ENCODE measurements at places on chromosomes 16 and 17.

DNA sequence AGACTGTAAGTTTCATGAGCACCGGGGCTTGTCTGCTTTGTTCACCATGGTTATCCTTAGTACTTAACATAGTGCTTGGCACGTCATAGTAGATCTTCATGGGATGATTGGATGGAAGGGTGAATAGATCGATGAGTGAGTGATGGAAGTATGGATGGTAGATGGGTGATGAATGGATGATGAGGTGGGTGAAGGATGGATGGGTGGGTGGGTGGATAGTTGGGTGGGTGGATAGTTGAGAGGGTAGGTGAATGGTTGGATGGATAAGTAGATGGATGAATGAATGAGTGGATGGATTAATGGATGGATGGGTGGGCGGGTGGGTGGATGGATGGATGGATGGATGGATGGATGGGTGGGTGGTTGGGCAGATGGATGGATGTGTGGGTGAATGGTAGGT, 133.2 kb upstream of the PLCG2 start:
- no peak for DNase-seq

DNA sequence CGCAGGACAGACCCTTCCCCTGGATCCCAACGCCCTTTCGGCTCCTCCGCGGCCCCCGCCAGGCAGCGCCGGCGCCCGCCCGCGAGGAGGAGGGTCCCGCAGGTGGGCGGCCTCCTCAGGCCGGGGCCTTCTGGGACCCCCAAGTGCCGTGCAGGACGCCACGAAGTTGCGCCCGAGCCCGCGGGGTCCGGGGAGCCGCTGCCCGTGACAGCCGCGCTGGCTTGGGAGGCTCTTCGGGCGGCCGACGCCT, 504 bp downstream of the ERN1 start:
- no peak for DNase-seq

- DNase-seq, result no peak
Observed at GRCh38 chr17:28524476-28525424, 18.6 kb downstream of the FOXN1 start.

DNA sequence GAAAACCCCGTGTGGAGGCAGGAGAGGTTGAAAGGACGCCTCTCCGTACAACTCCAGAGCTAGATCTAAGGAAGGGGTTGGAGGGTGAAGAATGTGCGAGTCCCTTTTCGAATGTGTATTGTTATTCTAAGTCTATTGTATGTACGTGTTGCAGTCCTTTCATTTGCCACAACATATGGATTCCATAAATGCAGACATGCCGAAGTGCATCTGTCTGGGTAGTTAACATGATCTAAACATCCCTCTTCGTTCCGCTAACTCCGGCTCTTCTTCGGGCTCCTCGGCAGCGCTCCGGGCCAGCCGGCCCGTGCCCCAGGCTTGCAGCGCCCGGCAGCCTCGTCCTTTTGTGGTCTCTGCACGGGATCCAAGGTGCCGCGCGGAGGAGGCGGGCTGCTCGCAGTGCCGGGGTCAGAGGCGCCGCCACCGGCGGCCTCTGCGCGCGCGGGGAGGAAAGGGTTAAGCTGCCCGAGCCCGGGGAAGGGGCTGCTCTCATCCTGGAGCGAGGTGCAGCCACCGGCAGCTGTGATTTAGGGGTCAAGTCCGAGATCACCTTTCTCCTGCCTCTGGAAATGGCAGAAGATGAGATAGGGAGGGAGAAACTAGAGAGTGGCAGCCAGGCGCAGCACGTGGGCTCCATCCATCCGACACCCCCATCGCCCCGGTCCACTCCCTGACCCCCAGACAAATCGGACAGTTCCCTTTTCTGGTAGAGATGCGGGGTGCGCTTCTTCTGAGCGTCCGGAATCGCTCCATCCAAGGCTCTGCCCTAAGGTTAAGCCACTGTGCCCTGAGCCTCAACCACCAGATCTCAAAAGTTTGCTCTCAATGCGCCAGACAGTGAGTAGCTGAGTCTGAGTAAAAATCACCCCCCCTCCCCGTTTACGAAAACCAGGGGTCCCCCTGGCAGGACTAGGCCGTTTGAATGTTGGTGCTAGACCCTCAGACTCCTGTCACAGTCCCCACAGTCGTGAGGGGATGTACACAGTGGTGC, 15.1 kb upstream of the ZFHX3 start:
- no peak for DNase-seq

GRCh38 chr16:11389631-11390565, 44.6 kb downstream of the RMI2 start:
- no peak for DNase-seq

- DNase-seq, result no peak
Observed at GRCh38 chr16:82093666-82094300, 58.7 kb downstream of the HSD17B2 start.

DNA sequence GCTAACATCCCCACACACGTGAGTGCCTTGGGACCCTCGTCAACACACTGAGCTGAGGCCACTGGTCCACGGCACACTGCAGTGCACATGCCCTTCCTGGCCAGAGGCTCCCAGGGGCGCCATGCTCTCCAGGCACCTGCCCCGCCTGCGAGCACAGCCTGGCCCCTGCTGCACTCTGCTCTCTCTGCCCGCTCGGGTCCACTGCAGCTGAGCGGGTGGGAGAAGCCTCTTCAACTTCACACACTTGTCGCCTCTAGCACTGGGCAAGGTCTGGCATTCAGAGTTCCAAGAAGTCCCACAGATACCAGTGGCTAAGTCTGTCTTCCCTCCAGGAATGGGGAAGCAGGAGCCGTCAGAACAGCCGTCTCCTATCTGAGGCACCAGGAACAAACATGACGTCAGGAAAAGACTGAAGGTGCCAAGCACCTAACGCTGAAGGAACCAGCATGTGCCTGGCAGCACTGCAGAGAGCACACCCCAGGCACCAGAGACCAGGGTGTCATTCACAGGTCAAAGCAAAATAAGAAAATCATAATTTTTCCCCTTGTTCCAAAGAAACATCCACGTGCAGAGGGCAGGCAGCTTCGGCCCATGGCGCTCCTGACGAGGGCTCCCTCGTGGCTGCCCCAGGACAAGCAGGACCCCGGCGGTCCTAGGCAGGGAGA, 82.9 kb downstream of the ZNF778 start:
- no peak for DNase-seq

- DNase-seq, result no peak
Observed at GRCh38 chr16:69005641-69006355, 99.7 kb upstream of the HAS3 start.

DNA sequence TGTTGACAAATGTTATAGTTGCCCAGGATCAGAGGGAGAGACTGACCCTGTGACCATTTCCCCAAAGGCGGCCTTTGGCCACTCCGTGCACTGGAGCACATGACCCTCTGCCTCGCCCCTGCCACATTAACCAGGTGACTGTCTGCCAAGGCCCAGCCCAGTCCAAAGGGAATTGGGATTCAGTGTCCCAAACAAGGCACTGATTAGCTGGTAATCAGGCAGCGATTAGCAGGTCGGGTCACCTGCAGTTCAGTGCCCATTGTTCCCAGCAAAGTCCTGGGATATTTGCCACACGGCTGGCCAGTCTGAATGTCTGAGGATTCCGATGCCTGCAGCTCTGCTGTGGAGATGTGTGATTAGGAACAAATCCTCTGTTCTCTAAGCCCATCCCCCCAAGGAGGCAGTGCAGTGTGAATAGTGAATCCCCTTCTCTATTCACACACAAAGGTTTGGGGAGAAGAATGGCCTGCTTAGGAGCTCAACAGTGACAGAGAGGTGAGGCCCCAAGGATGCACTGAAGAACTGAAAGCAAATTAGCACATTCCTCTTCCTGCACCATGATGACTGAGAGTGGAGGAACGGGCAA, 123.1 kb upstream of the MAF start:
- no peak for DNase-seq

DNA sequence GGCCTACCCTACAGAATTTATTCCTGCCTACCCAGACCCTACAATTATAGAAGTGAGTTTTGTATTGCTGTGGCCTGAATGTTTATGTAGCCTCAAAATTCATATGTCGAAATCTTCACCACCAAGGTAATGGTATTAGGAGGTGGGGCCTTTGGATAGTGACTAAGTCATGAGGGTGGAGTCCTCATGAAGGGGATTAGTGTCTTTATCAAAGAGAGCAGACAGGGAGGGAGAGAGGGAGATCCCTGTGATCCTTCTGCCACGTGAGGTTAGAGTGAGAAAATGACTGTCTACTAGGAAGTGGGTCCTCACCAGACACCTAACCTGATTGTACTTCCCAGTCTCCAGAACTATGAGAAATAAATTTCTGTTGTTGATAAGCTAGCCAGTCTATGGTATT, 981 bp upstream of the DUXB start:
- no peak for DNase-seq

GRCh38 chr16:4780235-4780634, 7.9 kb downstream of the SEPTIN12 start:
- DNase-seq, result no peak

DNA sequence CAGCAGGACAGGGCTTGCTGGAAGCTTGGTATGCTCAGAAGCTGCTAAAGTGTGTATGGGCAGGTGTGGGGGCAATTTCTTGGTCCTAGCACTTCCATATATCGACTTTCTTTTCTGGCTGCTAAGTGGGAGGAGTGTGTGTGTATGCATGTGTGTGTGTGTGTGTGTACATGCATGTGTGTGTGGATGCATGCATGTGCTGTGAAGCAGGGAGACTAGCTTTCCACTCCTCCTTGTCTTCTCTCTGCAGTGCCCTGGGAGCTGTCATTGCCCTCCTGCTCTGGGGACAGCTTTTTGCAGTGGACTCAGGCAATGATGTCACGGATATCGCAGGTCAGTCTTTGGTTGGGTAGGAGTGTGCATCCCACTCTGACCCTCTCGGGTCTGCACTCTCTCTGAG, 1.6 kb downstream of the HP start:
- no peak for DNase-seq

- no peak for DNase-seq
Observed at GRCh38 chr16:84295203-84295860, 654 bp downstream of the WFDC1 start.

DNA sequence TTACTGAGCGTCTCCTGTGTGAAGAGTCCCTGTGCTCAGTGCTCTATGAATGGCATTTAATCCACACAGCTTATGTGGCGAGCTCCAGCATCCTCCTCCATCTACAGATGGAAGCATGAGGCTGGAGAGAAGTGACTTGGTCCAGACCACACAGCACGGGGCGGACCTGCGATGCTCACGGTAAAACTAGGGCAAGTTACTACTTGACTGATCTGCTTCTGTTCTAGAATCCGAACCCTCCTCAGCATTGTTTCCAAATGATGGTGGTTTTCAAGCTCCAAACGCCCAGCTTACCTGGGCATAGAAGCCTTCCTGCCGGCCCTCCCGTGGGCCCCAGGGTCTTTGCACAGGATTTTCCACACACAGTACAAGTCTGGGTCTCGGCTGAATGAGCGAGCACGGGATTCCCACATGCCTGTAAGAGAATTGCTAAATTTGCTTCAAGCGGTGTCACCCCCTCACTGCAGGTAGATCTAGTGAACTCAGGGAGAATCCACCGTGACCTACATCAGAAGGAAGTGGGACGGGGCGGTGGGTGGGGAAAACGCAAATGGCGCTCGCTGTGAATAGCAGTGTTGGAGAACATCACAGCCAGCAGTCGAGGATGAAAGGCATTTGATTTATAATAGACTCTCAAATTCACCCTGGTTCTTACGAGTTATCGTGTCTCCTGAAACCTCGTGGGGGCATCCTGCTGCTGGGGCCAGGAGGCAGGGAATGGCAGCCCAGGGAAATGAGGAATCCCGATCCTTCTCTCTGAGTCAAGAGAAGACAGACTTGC, 101.1 kb downstream of the CMIP start:
- DNase-seq, result no peak

DNA sequence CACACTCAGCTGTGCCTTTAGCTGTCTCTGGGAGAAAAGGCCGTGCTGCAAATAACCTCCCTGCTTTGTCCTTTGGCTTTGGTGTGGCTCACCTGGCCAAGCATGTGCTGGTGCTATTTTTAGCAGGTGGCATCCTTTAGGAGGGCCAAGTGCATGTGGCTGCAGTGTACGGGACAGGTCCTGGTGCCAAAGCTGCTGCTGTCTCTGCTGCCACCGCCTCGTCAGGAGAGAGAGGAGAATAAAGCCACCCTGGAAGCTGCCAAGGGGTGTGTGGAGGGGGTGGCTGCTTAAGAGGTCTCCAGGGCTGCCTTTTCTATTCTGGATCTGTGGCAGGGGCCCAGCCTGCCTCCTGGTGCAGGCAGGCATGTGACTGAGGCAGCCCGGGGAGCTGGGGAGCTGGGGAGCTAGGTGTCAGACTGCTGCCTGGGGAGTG, 6.2 kb downstream of the AKAP1 start:
- no peak for DNase-seq

DNA sequence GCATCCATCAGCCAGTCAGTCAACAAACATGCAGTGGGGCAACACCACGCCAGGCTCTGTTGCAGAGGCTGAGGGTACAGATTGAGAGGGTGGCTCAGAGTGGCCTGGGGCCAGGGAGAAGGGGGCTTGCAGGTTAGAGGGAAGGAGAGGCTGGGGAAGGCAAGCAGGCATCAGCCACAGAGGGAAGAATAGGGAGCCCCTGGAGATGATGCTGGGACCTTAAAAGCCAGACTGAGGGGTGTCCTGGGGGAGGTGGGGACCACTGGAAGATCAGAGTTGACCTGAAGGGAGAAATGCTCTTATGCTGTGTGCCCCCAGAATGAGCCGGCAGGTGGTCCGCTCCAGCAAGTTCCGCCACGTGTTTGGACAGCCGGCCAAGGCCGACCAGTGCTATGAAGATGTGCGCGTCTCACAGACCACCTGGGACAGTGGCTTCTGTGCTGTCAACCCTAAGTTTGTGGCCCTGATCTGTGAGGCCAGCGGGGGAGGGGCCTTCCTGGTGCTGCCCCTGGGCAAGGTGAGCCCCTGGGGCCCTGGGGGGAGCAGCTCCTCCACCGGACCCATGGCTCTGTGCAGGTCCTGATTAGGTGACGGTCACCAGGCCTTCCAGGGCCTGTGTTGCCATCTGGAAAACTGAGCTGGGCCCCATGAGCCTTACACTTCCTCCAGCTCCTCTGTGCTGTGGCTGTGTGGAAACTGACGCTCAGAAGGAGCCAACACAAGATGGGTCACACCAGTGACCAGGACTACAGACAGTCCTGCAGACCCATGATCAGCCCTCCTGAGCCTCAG, 1.7 kb downstream of the CORO1A start:
- DNase-seq, result peak; percentile 5

GRCh38 chr16:88614818-88615580, 23.4 kb upstream of the IL17C start:
- no peak for DNase-seq

GRCh38 chr17:38943607-38944006, 18.2 kb downstream of the LASP1NB start:
- no peak for DNase-seq

DNA sequence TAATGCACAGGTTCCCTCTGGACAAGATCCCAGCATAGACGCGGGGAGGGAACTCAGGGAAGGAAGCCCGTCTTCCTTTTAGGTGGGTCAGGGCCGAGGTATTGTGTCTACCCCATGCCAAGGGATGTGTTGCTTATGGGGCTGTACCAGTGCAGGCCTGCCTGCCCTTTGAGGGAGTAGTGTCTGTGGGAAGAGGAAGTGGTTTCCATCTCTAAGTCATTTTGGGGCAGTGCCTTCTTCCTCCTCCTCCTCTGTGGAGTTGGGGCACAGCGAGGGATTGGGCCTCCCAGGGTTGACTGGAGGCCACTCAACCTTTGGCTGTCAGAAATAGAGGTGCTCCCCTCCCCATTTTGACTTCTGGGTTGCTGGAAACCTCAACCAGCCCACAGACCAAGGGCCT, 26.5 kb downstream of the GJD3 start:
- DNase-seq, result no peak

Data from stimulated activated CD4-positive, alpha-beta T cell treated with anti-CD3 and anti-CD28 coated beads, Interleukin-15, amount 100 ng/mL, for 1 hour (primary cell).